ENCODE measurements at places on chromosomes 4 and X. TPM values are rescaled to one million over a fixed set of nuclear protein-coding genes. Genes with fewer than 3 reads are reported as not detected.

DNA sequence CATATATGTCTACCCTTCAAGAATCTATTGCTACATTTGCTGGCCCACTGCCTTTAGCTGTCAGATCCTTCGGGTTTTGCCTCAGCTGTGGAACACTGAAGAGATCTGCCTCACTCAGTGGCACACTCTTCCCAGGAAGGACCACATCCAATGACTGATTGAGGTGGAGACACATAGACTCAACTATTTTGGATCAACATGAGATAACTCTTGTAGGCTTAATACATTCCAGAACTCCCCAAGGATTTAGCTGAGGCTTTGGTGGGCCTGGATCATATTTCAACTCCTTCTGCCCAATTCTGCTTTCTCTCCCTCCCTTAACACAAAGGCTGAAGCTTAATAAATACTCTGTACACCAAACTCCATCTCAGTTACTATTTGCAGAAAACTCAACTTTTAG, 100.5 kb downstream of the CORIN start:
- DNase-seq = no peak

- DNase-seq = no peak
These were observed 72.8 kb downstream of the IRF2 start for GRCh38 chr4:184401397-184402171.

GRCh38 chrX:41666251-41666650, 22.5 kb upstream of the GPR34 start:
- no peak for DNase-seq

- DNase-seq = no peak
These were observed 23.1 kb downstream of the MAGEA8 start for GRCh38 chrX:149903889-149904748.

DNA sequence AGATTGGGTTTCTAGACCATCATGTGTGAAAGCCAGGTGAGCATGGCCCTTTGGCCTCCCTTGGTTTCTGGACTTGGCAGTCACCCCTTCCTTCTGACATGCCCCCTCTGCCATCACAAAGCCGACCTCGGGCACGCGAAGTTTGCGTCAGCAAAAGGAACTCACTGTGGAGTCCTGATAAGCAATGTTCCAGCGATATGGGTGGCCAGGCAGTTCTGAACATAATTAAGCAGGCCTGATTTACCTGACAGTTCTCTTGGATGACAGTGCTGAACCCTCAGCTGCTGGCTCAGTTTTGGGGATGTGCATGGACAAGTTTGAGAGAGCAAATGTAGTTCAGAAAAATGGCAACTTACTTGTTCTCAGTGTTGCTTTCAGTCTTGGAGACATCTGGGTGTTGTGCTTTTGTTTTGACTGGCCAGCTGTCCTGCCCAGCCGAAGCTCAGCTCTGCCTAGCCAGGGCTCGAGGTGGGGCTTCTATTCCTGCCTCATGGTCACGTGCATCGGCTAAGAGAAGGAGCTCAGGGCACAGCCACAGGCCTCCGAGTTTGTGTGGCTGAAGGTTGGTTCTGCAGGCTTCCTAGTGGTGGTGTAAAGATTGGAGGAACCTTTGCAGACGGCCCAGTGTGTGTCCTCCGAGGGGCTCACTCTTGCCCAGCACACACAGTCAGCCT, 78.3 kb downstream of the CLDN34 start:
- DNase-seq = no peak

- no peak for DNase-seq
These were observed 39.4 kb downstream of the PPM1K start for GRCh38 chr4:88244816-88245579.

- no peak for DNase-seq
These were observed 350.3 kb downstream of the GRID2 start for GRCh38 chr4:92654084-92654483.

DNA sequence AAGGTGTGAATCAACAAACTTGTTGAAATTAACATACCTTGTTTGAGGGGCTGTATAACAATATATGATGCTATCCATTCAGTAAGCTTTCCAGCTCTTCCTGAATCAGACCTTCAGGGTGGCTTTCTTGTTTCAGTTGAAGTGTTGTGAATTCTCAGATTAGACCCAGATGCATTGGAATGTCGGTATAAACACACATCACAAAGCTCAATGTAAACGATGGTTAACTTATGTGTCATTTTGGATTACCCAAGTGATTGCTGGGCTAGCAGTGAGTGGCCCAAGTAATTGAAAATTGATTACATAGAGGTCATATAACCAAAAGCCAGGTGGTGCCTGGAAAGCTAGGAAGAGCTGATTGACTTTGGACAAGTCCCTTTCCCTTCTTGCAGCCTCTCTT, 115.0 kb downstream of the SHROOM4 start:
- no peak for DNase-seq

- DNase-seq = no peak
These were observed 8.3 kb downstream of the S100G start for GRCh38 chrX:16658284-16658683.

DNA sequence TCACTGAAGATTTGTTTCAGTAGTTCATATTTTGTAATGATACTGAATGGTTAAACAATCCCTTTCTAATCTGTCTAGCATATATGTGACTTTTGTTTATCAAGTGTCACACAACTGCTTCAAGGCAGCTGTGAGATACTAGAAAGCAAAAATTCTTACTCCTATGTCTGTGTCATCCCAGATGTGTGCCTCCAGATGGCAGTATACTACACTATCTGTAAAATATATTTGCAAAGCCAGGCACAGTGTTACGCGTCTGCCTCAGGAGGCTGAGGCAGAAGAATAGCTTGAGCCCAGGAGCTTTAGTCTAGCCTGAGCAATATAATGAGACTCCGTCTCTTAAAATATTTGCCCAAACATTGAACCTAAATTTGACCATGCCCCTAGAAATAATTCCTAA, 4.0 kb downstream of the NUDT10 start:
- DNase-seq = no peak

- no peak for DNase-seq
These were observed 31.6 kb upstream of the MRFAP1 start for GRCh38 chr4:6608758-6609414.

GLA gene
- 36.0 TPM for total RNA-seq

VCX2 gene
- not detected for total RNA-seq

ZDHHC15 gene
- not detected for total RNA-seq

ARHGAP4 gene
- total RNA-seq = 374 TPM

ITIH6 gene
- not detected for total RNA-seq

UGT2B17 gene
- total RNA-seq = not detected

ATP2B3 gene
- total RNA-seq = not detected

GPR50 gene
- total RNA-seq = not detected

CLTRN gene
- 0.22 TPM for total RNA-seq

All from T-helper 17 cell (primary cell).